ENCODE measurements at places on chromosomes 16 and 17.

DNA sequence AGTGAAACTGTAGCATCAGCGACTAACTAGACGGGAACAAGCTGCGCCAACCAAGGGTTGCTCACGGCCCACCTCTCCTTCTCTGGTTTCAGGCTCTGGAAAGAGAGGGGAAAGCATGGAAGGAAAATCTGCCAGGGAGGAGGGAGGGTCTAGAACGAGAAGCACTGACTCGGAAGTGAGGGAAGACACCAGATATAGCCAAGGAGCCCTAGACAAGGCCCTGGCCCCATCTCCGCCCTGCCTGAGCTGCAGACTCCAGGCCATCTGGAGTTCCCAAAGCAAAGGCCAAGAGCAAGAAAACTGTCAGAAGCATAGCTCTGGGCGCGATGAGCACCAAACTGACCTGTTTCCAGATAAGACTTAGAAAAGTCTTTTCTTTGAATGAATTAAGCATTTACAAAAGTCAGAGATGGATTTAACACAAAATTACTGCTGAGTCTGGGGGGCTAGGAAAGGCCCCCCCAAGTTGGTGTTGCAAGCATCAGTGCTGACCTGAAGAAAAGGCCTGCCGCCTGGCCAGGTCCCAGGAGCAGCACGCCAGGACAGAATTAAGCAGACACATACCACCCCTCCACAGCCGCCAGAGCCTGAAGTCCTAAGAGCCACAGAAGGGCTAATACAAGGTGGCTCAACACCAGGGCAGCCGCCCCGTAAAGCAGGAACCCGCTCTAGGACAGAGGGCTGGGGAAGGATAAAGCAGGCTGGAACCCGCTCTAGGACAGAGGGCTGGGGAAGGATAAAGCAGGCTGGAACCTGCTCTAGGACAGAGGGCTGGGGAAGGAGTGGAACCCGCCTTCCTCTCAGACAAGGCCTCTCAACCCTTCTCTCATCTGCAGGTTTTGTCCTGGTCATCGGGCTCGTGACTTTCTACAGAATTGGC lies 20.7 kb downstream of the TMEM204 start:
- DNase-seq = no peak

DNA sequence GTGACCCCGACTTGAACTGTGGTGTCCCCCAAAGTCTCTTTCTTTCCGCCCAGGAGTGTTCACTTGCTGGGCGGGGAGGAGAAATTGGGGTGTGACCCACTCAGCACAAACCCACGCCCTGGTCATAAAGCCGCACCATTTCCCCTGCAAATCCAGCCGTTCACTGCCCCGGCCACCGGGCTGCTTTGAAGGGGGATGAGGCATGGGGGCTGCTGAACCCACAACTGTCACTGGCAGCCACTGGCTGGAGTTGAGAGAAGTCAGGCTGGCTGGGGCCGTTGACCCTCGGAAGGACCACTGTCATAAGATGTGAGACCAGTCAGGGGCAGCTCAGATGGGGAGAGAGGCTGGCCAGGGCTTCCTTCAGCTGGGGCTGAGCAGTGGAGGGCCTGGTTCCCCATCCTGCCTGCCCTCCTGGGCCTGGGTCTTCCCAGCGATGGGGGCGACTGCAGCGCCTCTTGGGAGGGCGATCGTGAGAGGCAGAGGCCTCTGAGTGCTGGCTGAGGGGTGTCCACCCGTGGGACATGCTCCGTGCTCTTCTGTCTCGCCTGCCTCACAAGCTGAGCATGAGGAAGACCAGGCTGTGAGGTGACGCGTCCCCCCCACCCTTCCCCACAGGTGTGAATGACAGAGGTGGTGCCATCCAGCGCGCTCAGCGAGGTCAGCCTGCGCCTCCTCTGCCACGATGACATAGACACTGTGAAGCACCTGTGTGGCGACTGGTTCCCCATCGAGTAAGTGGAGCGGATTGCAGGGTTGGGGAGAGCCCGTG lies 19.5 kb downstream of the C16orf90 start:
- no peak for DNase-seq

GRCh38 chr16:4677390-4677789 lies 16.0 kb upstream of the NUDT16L1 start:
- no peak for DNase-seq

DNA sequence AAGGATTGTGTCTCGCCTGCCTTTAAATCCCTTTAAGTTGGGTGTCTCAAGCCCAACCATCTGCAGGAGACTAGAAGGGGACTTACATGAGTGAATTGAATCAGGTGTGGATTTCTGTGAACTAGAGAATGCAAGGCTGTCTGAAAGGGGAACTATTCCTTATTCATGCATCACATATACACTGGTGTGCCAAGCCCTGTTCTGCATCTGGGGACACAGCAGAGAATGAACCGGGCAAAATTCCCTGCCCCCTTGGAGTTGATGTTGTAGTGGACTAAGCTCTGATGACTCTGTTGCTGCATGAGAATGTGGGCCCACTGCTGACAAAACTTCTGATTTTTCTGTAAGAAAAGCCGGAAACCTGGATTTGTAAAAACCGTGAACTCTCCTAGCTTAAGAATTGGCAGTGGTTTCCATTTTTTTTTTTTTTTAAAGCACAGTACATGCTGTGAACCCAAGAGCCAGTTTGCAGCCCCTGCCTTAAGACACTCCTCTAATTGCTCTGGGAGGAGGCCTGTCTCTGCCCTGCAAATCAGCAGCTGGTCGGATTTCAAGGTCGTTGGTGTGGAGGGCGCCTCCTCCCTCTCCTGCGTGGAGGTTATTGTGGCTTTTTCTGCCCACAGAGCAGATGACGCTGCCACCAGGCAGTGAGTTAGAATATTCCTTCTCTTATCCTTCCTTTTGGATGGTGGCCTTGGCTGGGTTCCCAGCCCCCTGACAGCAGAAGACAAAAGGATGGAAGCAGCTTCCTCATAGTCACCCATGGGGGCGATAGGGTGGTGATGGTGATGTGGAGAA lies 131.0 kb downstream of the PRKCB start:
- no peak for DNase-seq

- DNase-seq = peak; percentile 89
These were observed at the start of the genes RECQL5 and SAP30BP for GRCh38 chr17:75666959-75667790. TSS of gene RECQL5 (minus strand) at chr17:75667154. CDS start at chr17:75666557, 597 bp downstream. TSS of gene SAP30BP (plus strand) at chr17:75667338. CDS start at chr17:75667373, 35 bp downstream.

DNA sequence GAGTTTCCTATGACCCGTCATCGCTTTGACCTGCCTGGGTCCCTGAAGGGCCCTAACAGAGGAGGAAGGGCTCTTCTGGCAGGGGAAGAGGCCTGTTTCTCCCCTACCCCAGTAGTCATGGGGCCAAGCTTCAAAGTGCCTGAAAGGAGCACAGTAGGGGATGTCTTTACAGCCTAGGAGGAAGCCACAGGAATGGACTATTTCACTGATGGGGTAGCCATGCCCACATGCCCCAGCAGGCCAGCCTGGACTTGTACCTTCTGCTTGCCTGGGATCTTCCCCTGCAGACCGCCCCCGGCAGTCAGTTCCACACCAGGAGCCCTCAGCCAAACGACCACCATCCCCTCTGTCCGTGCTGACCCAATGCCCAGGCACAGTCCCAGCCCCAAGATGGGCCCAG lies 41.8 kb upstream of the PEMT start:
- DNase-seq = no peak

DNA sequence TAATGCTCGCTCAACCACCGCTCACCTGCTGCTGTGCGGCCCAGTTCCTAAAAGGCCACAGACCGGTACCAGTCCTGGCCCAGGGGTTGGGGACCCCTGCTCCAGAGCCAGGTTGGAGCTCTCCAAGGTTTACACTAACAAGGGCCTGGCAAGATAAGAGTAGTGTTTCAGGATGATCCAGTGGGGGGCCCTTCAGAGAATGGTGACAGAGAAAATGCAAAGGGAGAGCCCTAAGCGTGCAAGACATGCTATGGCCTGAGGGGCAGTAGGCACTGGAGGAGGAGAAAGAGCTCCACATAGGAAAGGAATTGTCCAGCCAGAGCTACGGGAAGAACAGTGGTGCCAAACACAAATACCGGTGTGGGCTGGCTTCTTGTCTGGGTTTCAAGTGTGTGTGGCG lies 233.4 kb downstream of the STX8 start:
- DNase-seq = no peak

GRCh38 chr17:56434610-56435009 lies 158.9 kb upstream of the NOG start:
- DNase-seq = no peak

DNA sequence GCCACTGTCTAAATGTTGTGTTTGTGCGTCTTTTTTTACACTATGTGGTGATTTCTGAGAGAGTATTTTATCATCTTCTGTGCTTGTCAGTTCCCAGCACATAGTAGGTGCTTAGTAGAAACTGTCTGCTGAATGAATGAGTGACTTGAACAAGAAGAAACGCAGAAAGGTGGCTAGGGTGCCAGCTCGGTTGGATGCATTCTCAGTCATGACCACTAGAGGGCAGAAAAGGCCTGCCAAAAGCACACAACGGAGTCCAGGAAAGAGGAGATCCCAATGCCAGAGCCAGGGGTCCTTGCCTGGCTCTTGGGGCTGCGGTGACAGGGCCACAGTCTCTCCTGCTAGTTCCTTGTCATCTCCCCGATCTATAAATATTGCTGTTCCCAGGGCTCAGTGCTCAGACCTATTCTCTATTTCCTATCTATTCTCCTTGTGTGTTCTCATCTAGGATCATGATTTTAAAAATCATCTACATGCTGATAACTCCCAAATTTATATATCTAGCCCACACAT lies 57.3 kb upstream of the CCL1 start:
- DNase-seq = peak; percentile 42

DNA sequence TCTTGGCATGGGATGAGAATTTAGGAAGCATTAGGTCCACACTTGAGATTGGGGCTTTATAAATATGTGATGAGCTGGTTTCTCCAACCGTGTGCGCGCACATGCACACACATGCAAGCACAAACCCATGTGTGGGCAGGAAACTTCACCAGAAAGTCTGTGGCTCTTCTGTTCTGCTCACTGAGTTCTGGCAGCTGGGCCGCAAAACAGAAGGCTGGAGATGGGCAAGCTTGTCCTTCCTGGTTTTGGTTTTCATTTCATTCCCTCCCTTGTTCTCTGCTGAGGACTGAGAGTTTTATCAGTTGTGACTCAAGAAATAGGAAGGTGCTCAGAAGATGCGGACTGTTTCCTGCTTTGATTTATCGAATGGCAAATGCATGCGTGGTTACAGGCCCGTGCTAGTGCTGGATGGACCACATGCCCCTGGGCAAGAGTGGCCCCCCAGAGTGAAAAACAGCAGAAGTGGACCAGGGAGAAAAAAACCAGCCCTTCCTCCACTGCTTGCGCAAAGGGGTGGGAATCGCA lies 14.1 kb downstream of the MAP3K14 start:
- DNase-seq = no peak

DNA sequence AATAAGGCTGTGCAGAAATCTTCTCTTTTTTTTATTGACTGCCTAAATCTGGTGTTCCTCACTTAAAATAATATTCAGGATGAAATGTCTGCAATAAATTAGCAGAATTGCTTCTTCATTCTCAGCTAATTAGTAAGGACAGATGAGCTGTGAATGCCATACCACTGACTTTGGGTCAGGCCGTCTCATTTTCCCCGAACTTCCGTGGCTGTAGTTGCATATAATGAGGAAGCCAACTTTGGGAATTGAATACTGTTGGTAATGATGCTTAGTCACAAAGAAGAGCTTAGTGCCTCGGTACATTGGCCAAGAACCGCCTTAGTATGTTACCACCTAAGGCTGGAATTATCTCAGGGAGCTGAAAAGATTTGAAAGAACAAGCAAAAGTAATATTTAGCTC lies 47.6 kb downstream of the NUP93 start:
- DNase-seq = no peak

DNA sequence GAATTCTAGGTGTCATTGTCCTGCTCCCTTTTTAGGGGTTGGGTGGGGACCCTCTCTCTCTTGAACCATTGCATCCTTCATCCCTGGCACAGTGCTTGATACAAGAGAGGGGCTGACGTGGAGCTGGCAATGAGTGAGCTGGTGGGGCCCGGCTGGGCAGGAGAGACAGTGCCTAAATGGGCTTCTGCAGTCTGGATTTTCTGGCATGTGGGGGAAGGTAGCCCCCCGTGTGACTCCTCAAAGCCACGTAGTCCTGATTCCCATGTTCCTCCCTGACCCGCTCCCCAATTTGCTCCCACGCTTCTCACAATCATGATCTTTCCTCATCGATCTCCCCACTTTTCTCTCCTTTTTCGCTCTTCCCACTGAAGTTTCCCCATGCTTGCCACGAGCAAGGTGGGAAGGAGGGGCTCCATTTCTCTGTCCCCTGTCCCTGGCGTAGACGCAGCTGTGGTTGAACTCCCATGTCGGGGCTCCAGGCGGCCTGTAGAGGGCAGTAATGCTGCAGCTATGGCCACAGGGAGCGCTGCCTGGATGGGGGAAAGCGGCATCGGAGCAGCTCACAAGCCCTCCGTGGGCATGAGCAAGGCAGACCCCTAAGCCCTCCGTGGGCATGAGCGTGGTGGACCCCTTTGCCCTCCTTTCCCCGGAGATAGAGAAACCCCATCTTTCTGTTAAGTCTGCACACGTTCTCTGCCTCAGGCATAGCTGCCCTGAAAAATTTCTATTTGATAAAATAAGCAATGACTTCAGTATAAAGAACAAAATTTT lies 47.5 kb downstream of the HAPSTR1 start:
- no peak for DNase-seq

GRCh38 chr17:58329035-58329809 lies 627 bp upstream of the TSPOAP1 start:
- no peak for DNase-seq

- DNase-seq = no peak
These were observed 34.1 kb upstream of the SLC38A10 start for GRCh38 chr17:81328978-81329926.

- no peak for DNase-seq
These were observed 4.1 kb downstream of the SYNGR2 start for GRCh38 chr17:78172249-78173051.

DNA sequence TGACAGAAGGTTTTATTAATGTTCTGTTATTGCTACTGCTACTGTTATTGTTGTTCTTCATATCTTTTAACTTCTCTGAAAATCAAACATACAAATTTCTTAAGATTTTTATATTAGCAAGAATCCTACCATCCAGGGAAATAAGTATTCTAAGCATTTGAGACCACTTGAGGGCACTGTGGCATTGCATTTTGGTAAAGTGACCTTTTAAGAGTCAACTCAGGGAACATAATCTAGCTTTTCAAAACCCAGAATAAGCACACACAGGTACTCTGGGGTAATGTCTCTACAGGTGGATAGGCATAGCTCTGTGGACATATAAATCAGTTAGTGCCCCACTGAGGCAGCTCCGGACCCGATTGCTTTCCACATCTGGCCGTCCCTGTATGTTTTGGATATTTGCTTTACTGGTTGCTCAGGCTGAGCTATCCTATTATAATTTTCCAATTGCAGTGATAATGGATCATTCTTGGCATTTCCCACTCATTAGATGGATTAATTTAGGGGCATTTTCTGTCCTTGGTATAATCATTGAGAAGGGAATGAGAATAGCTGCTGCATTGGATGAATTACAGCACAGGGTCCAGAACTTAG lies 1425.1 kb upstream of the CDH8 start:
- DNase-seq = no peak

DNA sequence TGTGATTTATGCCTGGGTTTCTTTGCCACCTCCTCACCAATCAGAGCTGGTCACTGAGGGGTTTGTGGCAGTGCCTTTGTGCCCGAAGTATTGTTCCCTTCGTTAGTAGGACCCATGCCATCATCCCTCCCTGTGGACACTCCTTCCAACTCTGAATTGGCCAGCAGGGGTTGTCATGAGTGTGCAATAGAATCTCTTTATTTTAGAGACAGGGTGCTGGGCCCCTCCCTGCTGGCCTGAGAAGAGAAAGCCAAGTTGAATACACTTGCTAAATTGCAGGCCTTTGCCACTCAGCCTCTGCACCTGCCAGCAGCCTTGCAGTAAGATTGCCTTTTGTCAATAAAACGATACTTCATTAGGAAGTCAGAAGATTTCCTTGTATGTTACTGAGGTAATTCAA lies 40.7 kb upstream of the SLC12A3 start:
- no peak for DNase-seq

- no peak for DNase-seq
These were observed 31.0 kb downstream of the CFDP1 start for GRCh38 chr16:75402159-75402820.

GRCh38 chr17:69870091-69870530 lies 204.9 kb upstream of the KCNJ16 start:
- no peak for DNase-seq

Measured in NCI-H187 treated with DMSO at 0.1 percent for 48 hours (cell line).